ENCODE measurements at places on chromosomes 5 and 9.

DNA sequence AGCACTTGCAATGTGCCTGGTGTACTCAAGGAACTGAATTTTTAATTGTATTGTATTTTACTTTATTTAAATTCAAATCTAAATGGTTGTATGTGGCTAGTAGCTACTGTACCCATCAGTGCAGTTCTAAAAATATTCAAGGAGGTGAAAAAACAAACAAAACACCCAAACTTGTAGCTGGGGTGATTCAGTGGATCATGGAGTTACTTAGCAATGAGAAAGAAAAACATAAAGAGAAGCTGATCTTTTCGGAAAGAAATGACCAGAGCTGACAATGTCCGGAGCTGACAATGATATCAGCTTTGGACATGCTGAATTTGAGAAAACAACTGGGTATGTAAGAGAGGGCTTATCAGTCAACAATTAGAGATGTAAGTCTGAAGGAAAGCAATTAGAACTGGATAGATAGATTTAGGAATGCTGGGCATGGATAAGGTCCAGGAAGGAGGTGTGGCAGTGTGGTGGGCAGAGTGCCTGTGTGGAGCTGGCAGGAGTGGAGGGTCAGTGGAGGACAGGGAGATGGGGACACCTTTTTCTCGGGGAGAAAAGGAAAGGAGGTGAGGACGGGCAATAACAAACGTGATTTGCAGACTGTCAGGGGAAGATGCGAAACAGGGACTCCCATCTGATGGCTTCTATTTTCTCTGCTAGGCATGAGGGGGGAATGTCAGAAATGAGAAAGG lies 113.2 kb downstream of the DCP2 start:
- DNase-seq = peak; percentile 18

GRCh38 chr9:77598524-77598923 lies 49.6 kb downstream of the GNA14 start:
- DNase-seq = peak; percentile 73

GRCh38 chr5:83322273-83322924 lies 149.1 kb upstream of the VCAN start:
- DNase-seq = no peak

DNA sequence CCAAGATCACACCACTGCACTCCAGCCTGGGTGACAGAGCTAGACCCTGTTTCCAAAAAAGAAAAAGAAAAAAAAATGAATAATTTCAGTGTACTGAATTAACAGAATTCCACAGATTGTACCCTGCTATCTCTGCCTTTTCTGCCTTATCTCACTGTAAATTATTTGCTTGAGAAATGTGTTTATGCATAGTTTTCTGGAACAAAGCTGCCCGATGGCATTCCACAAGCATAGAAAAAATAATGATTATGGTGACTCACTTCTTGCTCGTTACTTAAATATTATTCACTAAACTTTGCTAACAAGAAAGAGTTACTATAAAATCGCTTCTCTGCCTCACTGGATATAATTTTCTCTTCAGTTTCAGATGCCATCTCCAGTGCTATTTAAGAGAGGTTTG lies 88.7 kb upstream of the FAM169A start:
- peak; percentile 33 for DNase-seq

- peak; percentile 60 for DNase-seq
Measured at GRCh38 chr5:4862500-4862899, 277.6 kb upstream of the ADAMTS16 start.

DNA sequence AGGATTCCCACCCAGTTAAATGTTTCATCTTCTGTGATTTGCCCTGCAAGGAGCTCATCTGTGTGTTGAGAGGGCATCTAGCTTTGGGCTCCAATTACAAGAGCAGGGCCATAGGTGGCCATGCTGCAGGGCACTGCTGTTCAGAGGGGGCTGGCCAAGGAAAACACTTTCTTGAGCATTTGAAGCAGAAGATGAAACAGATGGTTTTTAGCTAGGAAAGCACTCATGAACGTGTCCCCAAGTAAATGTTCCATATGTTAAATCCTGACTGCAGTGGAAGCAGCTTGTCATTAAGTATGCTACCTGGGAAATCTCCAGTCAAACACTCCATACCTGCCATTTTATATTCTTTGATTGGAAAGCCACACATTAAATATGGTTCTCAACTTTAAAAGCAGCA lies 176.6 kb downstream of the FBXL7 start:
- no peak for DNase-seq

GRCh38 chr5:178630951-178631350 lies 4.1 kb upstream of the CLK4 start:
- DNase-seq = no peak

- no peak for DNase-seq
Measured at GRCh38 chr5:56298336-56299090, 65.4 kb upstream of the ANKRD55 start.

DNA sequence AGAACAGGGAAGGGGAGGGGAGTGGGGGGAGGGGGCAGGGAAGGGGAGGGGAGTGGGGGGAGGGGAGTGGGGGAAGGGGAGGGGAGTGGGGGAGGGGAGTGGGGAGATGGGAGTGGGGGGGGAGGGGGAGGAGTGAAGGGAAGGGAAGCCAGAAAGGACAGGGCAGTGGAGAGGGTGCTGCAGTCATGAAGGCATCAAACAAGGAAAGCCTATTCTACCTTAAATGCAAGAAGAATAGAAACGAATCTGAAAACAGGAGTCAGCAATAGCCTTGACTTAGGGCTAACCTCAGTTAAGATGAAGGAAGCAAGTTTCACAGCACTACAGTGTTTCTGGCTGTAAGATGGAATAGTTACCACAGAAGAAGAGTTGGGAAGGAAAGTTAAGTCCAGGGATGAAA lies 59.5 kb downstream of the CAMSAP1 start:
- DNase-seq = no peak
